ENCODE measurements at places on chromosomes 1 and 21.

DNA sequence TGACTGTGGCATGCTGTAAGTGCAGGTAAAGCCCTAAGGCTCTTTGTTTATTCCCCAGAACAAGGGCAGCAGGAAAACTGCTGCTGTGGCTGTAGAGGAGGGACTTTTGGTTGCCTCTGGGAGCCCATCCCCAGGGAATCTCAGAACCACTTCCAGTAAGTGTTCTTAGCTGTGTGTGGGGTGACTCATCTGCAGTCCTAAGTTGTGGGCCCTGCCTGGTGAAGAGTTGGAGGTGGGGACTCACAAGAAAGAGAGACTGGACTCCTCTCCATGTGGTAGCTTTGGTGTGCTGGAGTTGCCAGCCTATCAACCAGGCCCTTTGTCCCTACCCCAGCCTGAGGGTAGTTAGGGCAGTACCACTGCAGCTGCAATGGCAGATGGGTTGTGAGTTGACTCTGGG is 24.0 kb upstream of the DENND1B start:
- DNase-seq, result no peak

DNA sequence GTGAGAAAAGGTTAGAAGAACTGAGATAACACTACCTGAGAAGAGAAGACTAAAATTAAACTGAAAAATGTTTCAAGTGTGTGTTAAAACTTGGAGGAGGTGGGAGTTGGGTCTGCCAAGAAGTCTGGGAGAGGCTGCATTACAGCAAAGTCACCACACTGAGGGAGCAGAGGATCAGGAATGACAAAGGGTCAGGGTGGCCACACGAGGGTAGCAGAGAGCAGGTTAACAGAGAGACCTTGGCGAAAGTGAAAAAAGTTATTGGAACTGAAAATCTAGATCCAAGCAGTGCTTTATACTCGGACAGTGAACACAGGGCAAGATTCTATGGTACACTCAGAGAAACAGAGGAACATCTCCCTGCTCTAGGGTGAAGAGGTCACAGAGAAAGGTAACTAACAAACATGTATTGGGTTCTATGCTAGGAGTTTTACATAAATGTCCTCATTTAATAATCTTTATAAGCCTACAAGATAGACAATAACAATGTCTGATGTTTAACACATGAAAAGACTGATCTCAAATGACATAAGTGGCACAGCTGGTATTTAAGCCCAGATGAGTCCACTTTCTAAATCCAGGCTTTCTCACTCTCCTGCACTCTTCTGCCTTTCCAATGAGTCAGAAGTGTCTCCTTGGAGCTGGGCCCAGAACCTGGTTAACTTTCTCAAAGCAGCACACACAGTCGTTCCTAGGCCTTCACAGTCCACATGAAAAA is 10.3 kb upstream of the CADM3 start:
- DNase-seq, result peak; percentile 12

- DNase-seq, result no peak
Observed at GRCh38 chr21:30349572-30349971, 1.2 kb upstream of the KRTAP23-1 start.

- no peak for DNase-seq
Observed at GRCh38 chr1:89966656-89967055, 28.3 kb upstream of the ZNF326 start.

DNA sequence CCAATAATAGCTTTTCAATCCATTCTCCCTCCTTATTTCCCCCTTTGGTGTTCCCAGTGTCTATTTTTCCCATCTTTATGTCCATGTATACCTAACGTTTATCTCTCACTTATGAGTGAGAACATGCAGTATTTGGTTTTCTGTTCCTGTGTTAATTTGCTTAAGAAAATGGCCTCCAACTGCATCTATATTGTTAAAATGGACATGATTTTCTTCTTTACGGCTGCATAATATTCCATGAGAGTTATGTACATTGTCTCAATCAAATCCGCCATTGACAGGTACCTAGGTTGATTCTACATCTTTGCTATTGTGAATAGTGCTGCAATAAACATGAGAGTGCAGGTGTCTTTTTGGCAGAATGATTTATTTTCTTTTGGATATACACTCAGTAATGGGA is 126.7 kb downstream of the CTH start:
- no peak for DNase-seq

- no peak for DNase-seq
Observed at GRCh38 chr21:38295997-38296764, 39.4 kb downstream of the KCNJ15 start.

GRCh38 chr1:2482588-2482987 is 6.5 kb downstream of the PLCH2 start:
- DNase-seq, result no peak

GRCh38 chr1:62437273-62437940 is 558 bp downstream of the USP1 start:
- DNase-seq, result peak; percentile 42

GRCh38 chr1:226677027-226678020 is 61.8 kb downstream of the ITPKB start:
- peak; percentile 64 for DNase-seq

DNA sequence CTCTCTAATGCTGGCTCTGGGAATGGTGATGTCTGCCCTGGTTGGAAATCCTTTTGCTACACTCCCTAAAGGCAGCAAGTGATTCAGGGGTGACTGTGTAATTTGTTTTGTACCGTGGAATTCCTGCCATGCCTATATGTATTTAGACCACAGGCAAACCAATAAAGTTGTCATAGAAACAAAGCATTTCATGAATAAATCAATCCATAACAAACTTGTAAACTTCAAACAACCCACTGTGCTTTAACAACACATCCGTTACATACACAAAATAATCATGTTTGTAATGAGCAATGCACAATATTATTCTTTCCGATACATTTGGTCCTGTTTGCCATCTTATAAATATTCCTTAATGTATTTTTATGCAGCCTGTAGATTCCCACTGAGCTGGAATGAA is 330.3 kb upstream of the SNX7 start:
- no peak for DNase-seq

GRCh38 chr1:46687921-46688509 is 16.4 kb downstream of the TEX38 start:
- no peak for DNase-seq

DNA sequence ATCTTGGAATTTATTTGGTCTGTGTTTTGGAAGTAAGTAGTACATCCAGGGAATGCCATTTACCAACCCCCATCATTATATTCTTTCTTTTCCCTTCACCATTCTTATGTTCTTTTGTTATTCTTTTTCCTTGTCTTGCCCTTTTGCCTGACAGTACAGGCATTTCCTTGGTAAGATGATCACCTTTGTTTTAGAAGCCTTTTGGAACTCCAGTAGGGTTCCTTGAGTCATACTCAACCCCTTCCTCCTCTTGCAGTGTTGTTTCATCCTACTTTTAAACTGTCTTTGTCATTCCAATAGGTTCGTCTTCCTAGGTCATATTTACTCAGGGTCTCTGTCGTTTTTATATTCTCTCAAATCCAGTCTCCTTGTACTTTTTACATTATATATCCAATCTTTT is 9.2 kb downstream of the MRPS21 start:
- DNase-seq, result no peak

GRCh38 chr1:66951513-66951912 is 26.7 kb downstream of the MIER1 start:
- no peak for DNase-seq

DNA sequence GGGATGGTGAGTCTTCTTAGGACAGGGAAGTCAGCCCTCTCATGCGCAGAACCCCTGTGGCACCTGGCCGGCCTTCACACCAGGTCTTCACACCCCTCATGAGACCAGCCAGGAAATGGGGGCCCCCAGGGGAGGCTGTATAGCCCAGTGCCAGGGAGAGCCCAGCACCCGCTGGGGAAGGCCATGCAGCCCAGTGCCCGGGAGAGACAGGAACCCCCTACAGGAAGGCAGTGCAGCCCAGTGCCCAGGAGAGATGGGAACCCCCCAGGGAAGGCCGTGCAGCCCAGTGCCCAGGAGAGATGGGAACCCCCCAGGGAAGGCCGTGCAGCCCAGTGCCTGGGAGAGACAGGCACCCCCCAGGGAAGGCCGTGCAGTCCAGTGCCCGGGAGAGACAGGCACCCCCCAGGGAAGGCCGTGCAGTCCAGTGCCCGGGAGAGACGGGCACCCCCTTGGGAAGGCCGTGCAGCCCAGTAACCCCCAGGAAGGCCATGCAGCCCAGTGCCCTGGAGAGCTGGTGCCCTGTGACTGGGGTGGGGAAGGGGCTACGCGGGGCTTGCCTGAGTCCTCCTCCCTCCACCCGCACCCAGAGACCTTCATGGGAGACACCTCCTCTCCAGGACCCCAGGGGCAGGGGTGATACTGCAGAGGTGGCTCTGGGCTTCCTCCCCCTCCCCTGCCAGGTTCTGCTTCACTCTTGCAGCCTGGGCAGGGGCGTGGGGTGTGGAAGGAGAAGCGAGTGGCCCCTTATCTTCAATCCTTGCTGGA is 110.5 kb upstream of the COL6A1 start:
- DNase-seq, result no peak

DNA sequence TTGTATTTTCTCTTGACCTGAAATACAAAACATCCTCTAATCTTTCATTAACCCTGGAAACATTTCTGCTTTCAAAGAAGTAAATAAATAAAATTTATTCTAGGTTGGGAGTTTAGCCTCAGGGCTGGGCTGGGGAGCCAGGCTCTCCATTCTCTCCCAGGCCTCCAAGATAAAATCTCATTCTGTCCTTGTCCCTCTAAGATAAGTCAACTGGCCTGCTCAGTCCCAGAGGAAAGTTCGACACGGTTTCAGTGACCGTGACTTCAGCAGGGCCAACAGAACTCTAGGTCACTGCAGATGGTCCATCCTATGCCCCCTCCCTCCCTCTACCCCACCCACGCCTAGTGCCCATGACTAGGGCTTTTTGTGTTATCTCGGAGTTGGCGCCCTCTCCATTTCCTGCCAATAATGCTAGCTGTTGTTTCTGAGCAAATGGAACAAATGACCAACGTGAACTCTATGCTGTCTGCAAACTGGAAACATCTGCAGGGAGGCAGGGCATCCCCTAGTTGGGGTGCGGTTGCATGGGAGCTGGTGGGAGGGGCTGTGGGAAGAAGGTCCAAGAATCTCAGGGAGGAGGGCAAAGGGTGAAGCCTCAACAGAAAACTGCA is 10.1 kb upstream of the ADORA3 start:
- no peak for DNase-seq

DNA sequence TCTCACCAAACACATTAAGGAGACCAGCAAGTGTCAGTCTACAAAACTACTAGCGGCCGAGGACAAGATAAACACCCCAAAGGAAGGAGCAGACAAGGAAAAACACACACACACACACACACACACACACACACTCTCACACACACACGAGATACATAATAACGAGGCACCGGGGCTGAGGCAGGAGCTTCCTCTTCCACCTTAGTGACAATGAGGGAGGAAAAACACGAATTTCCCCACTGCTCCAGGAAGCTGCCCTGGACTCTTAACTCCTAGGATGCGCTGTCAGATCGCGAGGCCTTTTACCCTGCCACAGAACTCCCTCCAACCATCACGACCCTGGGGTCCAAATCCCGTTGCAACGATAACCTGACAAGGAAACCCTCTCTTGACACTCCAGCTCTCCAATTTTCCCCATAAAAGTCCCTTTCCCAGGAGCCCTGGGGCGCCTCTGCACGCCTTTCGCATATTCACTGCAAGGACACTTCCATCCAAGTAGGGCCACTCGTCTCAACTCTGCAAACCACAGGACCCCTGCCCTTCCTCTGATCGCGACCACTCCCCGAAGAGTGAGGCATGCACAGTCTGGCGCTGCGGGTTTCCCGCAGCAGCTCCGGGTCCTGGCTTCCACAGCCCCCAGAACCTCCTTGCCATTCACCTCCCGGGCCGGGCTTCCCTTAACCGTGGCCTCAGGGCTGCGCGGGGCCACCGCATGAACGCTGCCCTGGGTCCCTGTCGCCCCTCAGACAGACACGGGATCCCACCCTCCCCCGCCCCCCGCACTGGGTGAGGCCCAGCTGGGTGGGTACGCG is 581 bp downstream of the ETV3 start:
- no peak for DNase-seq

DNA sequence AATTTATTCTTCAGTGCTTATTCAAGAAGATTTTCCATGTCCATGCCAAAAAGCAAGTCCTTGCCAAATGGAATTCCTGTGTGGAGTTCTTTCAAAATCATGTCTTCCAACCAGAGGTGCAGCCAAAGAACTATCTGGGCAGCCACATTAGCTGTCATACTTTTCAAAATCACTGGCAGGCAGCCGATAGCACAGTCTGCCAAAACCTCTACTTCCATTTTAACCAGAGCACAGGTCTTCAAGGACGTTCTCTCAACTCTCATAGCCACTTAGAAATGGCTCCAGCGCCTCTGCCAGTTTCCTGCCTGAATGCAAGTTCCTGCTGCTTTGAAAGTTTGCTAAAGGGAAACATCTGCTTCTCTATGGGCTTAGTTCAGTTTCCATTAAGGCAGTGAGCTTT is 975.7 kb upstream of the ADGRL4 start:
- no peak for DNase-seq

DNA sequence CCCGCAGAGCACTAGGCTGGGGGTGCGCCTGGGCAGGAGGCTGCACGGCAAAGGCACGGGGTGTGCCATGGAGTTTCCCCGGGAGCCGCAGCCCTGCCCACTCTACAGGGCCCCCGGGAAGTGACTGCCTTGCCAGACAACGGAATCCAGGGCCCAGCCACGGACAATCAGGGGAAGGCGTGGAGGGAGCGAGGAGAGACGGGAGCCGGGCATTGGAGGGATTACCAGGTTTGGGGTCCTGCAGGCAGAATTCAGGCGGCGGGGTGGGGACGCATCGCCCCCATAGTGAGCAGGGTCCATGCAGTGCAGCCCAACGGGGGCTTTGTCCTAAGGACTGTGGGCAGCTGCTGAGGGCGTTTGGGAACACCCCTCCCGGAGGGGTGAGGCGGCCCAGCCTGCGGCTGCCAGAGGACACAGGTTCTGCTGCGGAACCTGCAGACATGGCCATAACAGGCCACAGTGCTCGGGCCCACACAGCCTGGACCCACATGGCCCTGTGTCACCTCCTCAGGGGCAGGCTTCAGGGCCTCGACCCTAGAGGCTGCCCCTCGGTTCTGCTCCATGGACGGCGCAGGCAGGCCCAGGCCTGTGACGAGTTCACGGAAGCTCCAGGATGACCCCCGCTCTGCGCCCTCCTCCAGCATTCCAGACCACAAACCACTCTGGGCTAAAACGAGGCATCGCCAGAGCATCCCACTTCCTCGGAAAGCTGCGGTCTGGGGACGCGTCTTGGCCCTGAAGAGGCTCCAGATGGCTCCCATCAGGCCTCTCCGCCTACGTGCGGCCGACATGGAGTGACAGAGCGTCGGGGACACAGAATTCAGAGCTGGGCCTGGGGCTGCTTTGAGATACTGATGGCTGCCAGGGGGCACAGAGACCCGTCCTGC is 54.5 kb downstream of the COL6A1 start:
- no peak for DNase-seq
